Foreskin keratinocyte (primary cell): ENCODE measurements at places on chromosomes 11 and 22. TPM values are rescaled to one million over a fixed set of nuclear protein-coding genes. Genes with fewer than 3 reads are reported as not detected.

GRCh38 chr11:107457205-107457557 is 444 bp downstream of the CWF19L2 start:
- DNase-seq = no peak

- no peak for DNase-seq
Observed at GRCh38 chr11:134905517-134905916, 493.5 kb upstream of the B3GAT1 start.

FOLR1 gene
- not detected in 2 replicates for total RNA-seq

GRCh38 chr11:10322830-10323792 is 18.2 kb downstream of the ADM start:
- DNase-seq = no peak

GRCh38 chr11:93194673-93195291 is 3.0 kb downstream of the SLC36A4 start:
- no peak for DNase-seq

DNA sequence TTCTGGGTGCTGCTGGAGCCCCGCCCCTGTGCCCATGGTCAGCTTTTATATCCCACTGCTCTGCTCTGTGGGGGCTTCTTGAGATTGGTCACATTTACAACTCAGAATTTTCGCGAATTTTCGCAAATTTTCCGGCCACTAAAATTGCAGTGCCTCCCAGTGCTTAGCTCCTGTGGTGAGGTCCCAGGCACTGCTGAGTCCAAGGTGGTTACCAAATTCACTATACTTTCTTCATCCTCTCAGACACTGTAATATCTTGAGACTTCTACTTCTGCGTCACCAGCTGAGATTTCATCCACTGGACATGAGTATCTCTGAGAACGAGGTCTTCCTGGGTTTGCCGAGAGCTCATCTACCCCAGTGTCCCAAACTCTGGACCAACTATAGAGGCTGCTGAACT is 8.7 kb downstream of the KDM4F start:
- no peak for DNase-seq

RCOR2 gene
- total RNA-seq = 1.5 and 1.8 TPM in 2 replicates

TMEM151A gene
- 0.04 TPM in 1 of 2 replicates, not detected in the other for total RNA-seq

SCO2 gene
- 1.3 and 1.9 TPM in 2 replicates for total RNA-seq

DNA sequence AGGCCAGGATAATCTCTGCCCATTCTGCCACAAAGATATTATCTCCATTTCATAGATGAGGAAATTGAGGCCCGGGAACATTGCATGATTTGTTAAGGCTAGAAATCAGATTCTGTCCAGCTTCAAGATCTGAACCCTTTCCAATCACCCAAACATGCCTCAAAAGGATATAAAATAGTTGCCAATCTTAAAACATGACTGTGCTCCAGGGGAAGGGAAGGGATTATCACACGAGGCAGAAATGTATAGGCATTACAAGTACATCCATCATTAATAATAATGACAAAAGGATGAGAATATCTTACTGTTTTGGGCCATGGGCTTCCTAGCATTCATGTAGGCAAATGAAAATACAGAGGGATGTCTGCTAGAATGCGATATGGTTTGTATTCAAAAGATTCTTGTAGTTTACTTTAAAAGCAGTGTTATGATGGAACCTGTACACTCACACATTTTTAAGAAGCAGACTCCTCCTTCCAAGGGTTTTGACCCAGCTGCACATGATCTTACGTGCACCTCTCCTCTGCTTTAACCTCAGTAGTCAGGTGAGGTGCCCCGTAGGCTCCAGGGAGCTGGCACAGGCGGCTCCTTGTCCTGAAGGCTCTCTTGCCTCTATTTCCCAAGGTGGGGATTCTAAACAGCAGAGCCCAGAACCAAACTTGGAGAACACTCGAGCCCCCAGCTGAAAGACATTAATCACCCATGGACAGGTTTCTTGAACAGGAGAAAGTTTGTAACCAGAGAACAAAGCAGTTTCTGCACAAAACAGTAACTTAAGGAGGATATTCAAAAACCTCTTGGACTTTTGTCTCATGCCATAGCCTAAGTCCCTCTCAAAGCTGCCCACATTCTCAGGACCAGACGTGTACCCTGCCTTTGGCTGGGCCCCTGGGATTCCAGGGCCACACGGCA is 36.0 kb downstream of the PARVA start:
- peak; percentile 44 for DNase-seq

- no peak for DNase-seq
Observed at GRCh38 chr22:19240813-19241592, 50.5 kb downstream of the CLTCL1 start.

FREY1 gene
- total RNA-seq = 0.14 and 0.31 TPM in 2 replicates

DNA sequence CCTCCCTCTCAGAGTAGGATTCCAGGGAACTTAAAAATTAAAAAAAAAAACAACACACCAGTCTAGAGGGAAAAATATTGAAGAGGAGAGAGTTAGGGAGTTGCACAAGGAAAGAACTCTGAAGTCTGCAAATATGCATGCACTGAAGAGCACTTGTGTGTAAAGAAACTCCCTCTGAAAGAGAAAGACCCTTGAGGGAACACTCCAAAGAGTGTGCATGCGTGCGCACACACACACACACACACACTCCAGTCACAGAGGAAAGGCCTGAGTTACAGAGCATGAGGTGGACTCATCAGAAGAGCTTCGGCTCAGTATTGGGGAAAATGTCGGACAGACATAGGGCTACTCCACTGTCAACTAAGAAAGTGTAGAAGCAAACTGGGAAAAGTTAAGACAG is 30.1 kb downstream of the GGTLC2 start:
- DNase-seq = no peak

DNA sequence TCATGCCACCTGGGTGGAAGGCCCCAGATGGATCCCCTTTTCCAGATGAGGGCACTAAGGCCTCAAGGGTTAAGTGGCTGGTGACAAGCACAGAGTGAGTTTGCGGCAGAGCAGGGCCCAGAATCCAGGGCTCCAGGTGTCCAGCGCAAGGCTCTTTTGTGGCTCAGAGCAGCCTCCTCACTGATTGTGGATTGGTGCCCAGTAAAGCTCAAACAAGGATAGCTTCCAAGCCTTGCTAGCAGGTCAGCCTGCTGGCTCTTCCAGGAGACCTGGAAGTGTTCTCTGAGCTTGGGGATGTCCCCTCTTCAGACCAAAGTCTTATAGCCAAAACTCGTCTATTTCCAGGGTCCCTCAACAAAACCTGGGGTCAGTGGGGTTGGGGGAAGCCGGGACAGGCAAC is 167.6 kb upstream of the SYT13 start:
- DNase-seq = no peak
